AML-193 (cell line): ENCODE measurements at places on chromosomes 4 and X.

GRCh38 chrX:94662689-94663088 is 988.7 kb downstream of the FAM133A start:
- no peak for DNase-seq

GRCh38 chr4:183182873-183183725 is 84.0 kb downstream of the WWC2 start:
- DNase-seq: no peak

DNA sequence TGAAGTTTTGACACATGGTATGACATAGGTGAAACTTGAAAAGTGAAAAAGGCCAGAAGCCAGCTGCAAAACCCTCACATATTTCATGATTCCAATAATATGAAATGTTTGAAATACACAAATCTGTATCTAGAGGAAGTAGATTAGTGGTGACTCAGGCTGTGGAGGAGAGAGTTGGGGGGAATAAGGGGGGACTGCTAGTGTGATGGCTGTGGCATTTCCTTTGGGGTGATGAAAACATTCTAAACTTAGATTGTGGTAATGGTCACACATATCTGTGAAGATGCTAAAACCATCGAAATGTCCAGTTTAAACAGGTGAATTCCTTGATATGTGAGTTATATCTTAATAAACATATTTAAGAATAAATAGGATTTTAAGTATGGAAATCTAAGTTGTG is 343.5 kb upstream of the SFRP2 start:
- no peak for DNase-seq

GRCh38 chr4:8641931-8642650 is 49.5 kb downstream of the CPZ start:
- no peak for DNase-seq

GRCh38 chrX:21675931-21676330 is 17.8 kb upstream of the KLHL34 start:
- no peak for DNase-seq

GRCh38 chrX:40284852-40285251 is 187.1 kb upstream of the BCOR start:
- DNase-seq: no peak

- no peak for DNase-seq
Observed at GRCh38 chr4:147846318-147847155, 114.6 kb downstream of the ARHGAP10 start.

- peak; percentile 11 for DNase-seq
Observed at GRCh38 chr4:67332627-67333026, 212.7 kb downstream of the CENPC start.

DNA sequence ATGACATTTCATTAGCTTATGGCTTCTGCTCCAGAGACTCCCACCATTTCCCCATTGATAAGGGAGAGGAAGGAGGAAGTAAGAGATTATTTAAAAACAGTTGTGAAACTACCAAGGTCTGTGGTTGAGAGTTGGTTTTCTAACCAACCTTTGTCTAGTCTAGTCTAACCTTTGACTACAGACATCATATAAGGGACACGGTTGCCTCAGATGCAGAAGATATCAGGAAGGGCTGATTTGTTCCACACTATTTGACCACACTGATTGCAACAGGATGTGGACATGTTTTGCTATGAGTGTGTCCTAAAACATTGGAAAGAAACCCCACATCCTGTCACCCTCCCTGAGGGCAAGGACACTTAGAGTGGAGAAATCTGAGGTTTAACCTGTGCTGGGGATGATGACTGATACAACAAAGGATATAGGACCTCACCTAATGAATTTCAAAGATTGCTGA is 53.0 kb downstream of the COQ2 start:
- DNase-seq: peak; percentile 96

- no peak for DNase-seq
Observed at GRCh38 chr4:84366161-84366560, 132.9 kb downstream of the NKX6-1 start.

DNA sequence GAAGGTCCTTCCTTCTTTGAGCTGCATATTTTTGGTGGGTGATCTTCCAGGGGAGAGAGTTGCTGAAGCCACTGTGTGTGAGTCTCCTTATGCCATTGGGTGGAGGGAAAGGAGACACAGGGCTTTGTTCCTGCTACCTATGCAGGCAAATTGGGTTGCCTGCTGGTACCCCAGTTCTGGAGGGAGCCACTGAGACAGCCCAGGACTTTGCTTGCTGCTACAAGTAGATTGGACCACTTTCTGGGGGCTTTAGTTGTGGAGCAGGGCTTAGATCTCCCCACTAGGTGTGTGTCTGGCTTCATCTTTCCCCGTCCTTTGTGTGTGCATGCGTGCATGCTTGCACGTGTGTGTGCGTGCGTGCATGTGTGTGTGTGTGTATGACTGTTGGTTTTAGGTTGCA is 10.0 kb downstream of the CITED1 start:
- no peak for DNase-seq

- no peak for DNase-seq
Observed at GRCh38 chr4:53075162-53075785, 213.2 kb downstream of the RASL11B start.

GRCh38 chrX:38061335-38061734 is 55.0 kb downstream of the SYTL5 start:
- no peak for DNase-seq

- DNase-seq: no peak
Observed at GRCh38 chrX:113389846-113390245, 549.2 kb upstream of the AMOT start.

GRCh38 chrX:42783451-42783850 is 5.5 kb upstream of the PPP1R2C start:
- DNase-seq: no peak

- DNase-seq: no peak
Observed at GRCh38 chrX:25166546-25166945, 150.8 kb upstream of the ARX start.

DNA sequence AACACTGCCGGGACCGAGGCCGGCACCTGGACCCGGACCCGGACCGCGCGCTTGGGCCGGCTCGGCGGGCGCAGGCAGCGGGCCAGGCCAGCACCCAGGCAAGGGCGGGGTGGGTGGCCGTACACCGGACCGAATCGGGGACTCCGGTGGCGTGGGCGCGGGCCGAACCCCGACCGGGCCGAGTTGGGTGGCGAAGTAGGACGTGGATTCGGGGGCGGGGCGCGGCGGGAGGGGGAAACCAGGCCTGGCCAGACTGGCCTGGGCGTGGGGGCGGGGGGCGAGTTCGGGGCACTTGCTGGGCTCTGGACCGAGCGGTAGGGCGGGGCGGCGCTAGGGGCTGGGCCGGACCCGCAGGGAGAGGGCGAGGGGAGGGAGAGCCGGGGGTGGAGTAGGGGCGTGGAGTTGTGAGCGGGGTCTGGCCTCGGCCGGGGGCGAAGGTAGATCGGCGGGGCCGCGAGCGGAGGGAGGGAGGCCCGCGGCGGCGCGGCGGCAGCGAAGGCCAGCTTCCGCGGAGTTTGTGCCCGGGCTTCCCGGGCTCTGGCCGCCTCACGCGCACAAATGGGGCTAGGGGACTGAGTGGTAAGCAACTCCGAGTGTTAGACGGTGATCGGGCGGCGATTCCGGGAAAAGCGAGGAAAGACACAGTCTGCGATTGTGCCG is 1.8 kb upstream of the BCORL1 start:
- DNase-seq: no peak

DNA sequence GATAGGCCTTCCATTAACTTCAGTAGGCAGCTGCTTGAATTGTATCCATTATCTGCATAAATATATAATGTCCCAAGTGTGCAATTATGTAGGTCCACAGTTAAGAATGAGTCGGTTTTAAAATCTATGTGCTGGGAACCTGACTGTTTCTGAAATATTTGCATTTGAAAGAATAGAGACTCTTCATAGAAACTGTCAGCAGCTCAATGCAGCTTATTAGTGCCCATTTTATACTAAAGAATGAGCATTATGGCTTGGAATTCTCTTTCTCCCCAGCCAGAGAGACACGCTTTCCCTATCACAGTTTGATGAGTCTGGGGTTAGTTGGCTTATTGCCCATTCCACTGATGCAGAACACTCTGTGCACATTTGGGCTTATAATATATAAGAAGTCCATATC is 202.0 kb upstream of the PCDH7 start:
- no peak for DNase-seq

- no peak for DNase-seq
Observed at GRCh38 chr4:136505020-136505419, 1027.3 kb downstream of the PCDH18 start.

DNA sequence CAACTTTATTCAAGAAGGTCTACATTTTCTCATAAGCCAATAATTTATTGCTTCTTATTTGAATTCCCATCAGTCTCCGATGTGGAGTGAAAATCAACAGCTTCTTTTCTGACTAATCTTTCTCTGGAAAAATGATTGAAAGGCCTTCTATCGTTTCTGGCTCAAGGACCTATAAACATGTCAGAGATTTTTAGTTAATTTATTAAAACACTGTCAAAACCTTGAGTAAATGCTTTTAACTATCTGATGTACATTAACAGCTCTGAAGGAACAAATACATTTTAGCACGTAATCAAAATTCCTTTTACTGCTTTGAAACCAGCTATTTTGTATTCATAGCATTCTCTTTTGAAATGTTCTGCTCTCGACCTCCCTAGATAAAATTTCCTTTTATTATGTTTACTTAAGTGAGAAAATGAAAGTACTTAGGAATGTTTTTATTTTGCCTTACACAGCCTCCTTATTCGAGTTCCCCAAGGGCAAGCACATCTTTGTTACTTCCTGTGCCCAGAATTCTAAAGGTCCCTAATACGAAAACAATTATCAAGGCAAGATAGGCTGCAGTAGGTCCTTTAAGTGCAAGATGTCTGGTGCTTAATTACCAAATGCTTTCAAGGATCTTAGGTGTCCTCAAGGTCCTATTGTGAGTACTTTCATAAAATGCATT is 3.1 kb upstream of the ZFX start:
- DNase-seq: no peak

- no peak for DNase-seq
Observed at GRCh38 chr4:113756005-113756410, 5.5 kb downstream of the CAMK2D start.

- DNase-seq: no peak
Observed at GRCh38 chr4:23516716-23517115, 373.1 kb downstream of the PPARGC1A start.

GRCh38 chrX:103688946-103689345 is 2.4 kb upstream of the MORF4L2 start:
- peak; percentile 48 for DNase-seq

DNA sequence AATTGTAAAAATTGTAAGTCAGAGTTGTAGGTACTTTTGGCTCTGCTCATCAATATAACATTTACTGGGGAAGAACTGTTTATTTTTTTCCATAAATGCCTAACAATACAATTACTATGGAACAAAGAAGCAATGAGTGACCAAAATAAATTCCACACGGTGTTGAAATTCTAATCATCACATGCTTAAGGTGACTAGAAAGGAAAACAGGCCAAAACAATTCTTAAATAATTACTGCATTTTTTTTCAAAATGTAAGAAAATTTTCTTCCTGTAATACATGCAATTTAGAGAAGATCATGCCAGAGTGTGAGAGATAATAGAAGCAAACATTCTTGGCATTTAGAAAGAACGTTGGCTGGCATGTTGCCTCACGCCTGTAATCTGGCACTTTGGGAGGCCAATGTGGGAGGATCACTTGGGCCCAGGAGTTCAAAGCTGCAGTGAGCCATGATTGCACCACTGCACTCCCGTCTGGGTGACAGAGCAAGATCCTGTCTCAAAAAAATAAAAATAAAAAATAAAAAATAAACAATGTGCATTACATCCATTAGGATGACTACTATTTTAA is 22.5 kb downstream of the C4orf46 start:
- no peak for DNase-seq

DNA sequence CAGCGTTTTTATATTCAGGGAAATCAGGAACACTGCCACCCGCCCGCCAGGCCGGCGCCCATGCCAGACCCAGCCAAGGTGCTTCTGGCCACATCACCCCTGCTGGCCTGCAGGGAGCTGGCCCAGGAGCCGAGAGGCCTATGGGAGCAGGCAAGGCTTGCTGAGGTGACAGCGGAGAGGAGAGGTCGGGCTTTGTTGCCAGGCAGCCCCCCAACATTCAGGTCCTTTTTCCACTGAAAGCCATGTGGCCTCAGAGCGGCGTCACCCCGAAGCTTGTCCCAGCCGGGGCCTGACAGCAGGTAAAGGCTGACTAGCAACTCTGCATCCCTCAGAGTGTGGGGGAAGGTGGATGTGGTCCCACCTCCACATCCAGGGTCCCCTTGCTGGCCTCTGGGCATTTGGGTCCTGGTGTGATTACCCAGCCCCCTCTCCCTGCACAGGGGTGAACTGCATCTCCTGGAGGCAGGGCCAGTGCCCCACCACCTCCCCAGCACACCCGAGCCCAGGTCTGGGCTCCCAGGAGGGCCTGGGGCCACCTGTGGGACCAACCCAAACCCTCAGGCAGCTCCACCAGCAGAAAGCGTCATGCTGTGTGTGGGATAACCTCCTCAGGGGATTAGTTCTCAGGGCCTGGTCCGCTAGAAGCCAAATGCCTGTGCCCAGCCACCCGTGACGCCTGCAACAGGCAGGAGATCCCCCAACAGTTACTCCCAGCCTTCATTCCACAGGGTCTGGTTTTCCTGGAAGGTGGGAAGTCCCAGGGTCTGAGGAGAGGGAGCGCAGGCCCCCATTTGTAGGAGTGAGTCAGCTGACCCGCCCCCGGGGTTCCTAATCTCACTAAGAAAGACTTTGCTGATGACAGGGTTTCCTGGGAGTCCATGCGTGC is at the start of gene PDE6B:
PDE6B (plus strand) TSS at position 869 of the 886 bp plus-strand sequence. CDS start 54 bp downstream, outside the sequence.
- no peak for DNase-seq

- no peak for DNase-seq
Observed at GRCh38 chrX:150698981-150699380, 5.8 kb downstream of the MTMR1 start.

- DNase-seq: no peak
Observed at GRCh38 chr4:184653650-184654049, 4.1 kb downstream of the PRIMPOL start.

- DNase-seq: peak; percentile 7
Observed at GRCh38 chr4:120703908-120704307, 218.6 kb downstream of the PRDM5 start.

GRCh38 chrX:12138361-12139313 is at the start of gene FRMPD4:
FRMPD4 (plus strand) TSS chrX:12138473; CDS start chrX:12138972, 499 bp downstream.
- DNase-seq: no peak

DNA sequence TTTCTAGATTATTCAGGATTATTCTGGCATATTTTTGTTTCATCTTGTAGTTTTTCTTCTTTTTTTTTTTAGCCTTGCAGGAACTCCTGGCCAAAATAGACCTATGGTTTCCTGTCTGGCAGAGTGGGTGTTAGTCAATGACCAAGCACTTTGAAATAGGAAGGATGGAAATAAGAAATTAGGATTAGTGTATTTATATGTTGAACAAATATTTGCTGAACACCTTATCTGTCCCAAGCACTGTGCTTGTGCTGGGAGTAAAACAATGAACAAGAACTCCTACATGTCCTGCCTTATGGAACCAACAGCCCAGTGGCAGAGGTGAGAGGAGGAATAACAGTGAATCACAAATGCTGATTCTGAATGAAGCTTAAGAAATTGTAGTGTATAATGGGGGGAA is 4.5 kb downstream of the MMRN1 start:
- DNase-seq: no peak

GRCh38 chr4:14309431-14309830 is 681.9 kb upstream of the BOD1L1 start:
- no peak for DNase-seq

GRCh38 chrX:69995362-69996112 is 54.2 kb downstream of the AWAT2 start:
- DNase-seq: no peak

GRCh38 chrX:43446752-43447151 is 209.3 kb upstream of the MAOA start:
- DNase-seq: no peak
